ENCODE measurements at places on chromosomes 2 and 18. TPM values are rescaled to one million over a fixed set of nuclear protein-coding genes. Genes with fewer than 3 reads are reported as not detected.

The TRIB2 gene
- 48.7 TPM for total RNA-seq

The AP1S3 gene
- total RNA-seq = 5.8 TPM

The DYNAP gene
- total RNA-seq = not detected

The PIEZO2 gene
- total RNA-seq = not detected

The GRP gene
- not detected for total RNA-seq

The MYOM1 gene
- total RNA-seq = 2.7 TPM

The SP140 gene
- 61.4 TPM for total RNA-seq

The B3GNT7 gene
- 0.42 TPM for total RNA-seq

The FAHD2A gene
- 38.2 TPM for total RNA-seq

The EMX1 gene
- not detected for total RNA-seq

The GIGYF2 gene
- 67.5 TPM for total RNA-seq

The SLC19A3 gene
- total RNA-seq = not detected

The INHA gene
- not detected for total RNA-seq

The ALKAL2 gene
- total RNA-seq = not detected

The LRRFIP1 gene
- total RNA-seq = 164 TPM

The LAPTM4A gene
- total RNA-seq = 31.8 TPM

The CKAP2L gene
- 38.9 TPM for total RNA-seq

The CAPN14 gene
- total RNA-seq = 0.17 TPM

The NGEF gene
- total RNA-seq = not detected

The UGT1A9 gene
- total RNA-seq = not detected

The LYG2 gene
- not detected for total RNA-seq

The TMEM214 gene
- total RNA-seq = 70.8 TPM

The KIF1A gene
- 2.3 TPM for total RNA-seq

The CHRNG gene
- not detected for total RNA-seq

The ATP6V1C2 gene
- total RNA-seq = not detected

The IL18RAP gene
- total RNA-seq = 16.8 TPM

The FSIP2 gene
- total RNA-seq = 0.36 TPM

The STPG4 gene
- total RNA-seq = 0.74 TPM

The LCT gene
- 0.14 TPM for total RNA-seq

The PER2 gene
- total RNA-seq = 13.0 TPM

All from activated naive CD8-positive, alpha-beta T cell treated with anti-CD3 and anti-CD28 coated beads, Interleukin-2, amount 10 ng/mL, durations not matched to agents 7 days and 5 days (primary cell).